ENCODE measurements at places on chromosomes 5 and 9. TPM values are rescaled to one million over a fixed set of nuclear protein-coding genes. Genes with fewer than 3 reads are reported as not detected.

Gene SIT1
- 0.56 TPM for total RNA-seq

Gene PCDHGB7
- total RNA-seq: 23.9 TPM

Gene WDR38
- total RNA-seq: not detected

Gene OBP2B
- not detected for total RNA-seq

DNA sequence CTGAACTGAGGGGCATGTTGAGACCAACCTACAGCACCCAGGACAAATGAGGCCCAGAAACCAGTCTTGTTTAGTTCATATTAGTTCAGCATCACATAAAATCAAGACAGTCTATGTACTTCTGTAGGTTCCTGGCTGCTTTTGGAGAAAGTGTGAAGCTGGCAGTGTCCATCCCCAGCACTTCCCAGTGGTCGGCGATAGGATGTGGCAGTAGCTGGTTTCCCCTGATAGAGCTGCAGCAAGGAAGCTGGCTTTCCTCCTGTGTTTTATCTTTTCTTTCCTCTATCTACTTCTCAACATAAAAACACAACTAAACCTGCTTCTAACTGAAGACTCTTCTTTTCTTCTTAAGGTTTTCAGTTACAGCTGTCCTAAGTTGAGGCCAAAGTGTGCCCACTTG, 43.0 kb upstream of the SLC46A2 start:
- no peak for DNase-seq

DNA sequence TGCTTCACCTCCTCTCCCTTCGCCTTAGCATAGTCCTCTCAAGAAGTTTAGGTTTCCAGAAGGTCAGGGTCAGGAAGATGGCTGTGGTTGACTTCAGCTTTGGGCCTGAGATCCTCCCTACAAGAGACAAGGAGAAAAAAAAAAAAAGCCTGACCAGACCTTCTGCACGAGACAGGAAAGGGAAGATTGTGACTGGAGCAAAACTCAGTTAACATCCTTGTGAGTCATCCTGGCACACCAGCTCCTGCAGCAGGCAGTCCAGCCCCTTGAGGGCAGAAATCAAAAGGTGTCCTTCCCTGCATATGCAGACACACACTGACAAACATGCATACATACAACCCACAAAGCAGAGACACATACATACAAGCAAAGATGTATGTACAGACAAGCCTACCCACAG, 18.0 kb upstream of the ENHO start:
- no peak for DNase-seq

DNA sequence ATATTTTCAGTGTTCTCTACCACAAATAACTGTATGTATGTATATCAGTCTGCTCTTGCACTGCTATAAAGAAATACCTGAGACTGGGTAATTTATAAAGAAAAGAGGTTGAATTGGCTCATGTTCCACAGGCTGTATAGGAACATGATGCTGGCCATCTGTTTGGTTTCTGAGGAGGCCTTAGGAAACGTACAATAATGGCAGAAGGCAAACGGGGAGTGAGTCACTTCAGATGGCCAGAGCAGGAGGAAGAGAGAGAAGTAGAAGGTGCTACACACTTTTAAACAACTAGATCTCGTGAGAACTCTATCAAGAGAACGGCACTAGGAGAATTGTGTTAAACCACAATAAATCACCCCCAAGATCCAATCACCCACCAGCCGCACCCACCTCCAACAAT, 121.7 kb downstream of the ADAMTS6 start:
- no peak for DNase-seq

DNA sequence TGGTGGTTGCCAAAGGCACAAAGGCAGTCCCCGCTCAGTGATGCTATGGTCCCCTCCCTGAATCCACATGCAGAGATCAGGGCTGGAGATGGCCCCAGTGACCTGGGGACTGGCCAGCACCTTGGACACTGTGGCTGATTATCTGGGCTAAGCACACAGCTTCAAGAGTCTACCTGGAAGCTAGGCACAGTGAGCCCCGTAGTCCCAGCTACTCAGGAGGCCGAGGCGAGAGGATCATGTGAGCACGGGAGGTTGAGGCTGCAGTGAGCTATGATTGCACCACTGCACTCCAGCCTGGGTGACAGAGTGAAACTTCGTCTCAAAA, 8.3 kb upstream of the SCGB3A1 start:
- no peak for DNase-seq

GRCh38 chr5:157516626-157517325, 56.8 kb downstream of the NIPAL4 start:
- no peak for DNase-seq

DNA sequence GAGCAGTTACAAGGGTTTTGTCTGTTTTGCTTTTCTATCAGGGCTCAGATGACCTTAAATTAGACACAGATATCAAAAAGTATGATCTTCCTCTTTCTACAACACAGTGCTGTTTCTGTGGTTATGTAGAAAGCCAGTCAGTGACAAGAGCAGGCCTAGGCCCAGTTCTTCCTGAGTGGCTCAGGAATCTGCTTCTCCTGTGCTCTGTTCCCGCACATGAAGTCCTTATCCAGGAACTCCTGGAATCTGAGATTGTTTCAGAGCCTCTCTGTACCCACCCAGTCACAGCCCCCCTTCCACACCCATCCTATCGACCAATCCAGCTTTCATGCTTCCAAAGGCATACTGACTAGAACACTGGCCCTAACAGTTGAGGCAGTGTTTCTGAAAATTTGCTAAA, 40.4 kb upstream of the SMU1 start:
- DNase-seq: no peak

- DNase-seq: no peak
These were observed 386.5 kb downstream of the SPATA31D1 start for GRCh38 chr9:82375041-82375440.

DNA sequence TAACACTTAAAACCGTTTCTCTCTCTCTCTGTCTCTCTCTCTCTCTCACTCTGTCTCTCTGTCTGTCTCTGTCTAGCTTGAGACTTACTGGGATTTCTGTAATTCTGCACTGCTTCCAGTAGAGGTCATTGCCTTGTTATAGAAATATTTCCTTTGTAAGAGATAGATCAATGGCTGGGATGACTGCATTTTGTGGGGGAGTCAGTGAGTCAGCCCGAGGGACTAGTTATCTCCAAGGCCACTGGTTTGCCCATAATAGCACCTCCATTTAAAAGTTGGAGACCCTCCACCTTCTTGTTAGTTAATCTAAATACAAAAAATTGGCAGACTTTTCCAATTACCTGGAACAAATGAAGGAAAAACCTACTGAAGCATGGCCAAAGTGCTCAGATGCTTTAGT, 547.2 kb downstream of the LRRC70 start:
- DNase-seq: no peak

GRCh38 chr5:33319841-33320240, 120.9 kb upstream of the TARS1 start:
- no peak for DNase-seq

DNA sequence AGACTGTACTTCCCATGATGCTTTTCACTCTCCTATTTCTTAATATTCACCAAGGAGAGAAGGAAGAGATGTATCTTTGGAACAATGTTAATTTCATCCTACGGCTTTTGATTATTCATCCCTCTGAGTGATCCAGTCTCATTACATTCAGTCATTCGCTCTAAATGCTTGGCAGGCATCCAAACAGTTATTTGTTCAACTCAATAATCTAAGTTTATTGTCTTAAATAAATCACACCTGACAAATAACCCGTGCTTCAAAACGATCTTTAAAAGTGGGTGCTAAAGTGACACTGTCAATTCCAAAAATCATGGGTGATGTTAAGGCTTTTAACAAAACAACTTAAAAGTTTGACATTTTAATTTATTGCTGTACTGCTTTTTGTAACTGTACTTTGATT, 233.1 kb downstream of the RASEF start:
- no peak for DNase-seq

DNA sequence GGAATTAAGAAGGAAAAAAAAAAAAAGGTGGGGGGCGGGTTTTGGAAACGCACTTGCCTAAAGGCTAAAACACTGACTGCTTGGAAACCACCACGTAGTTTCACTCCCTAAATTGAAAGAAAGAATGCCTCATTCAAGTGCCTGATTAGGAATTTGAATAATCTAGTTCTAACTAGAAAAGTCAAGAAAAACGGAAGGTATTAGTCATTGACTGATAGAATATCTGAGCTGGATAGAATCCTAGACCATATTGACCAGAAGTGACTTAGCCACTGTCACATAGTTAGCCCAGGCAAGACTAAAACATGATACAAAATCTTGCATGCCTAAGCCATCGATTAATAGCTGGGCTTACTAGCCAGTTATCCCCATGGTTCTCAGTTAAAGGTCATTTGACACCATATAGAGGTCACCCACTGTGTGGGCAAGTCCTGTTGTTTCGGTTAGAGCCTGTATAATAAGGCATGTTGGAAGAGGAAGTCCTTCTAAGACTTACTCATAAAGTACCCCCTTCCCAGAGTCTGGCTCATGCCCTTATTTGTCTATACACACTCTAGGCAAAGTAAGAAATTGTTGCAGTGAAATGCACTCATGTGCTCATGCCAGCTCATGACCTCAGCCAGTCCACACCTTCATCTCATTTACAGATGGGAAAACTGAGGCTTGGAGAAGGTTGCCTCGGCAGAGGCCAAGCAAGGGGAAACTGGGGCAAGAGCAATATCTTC, 40.2 kb downstream of the SH3RF2 start:
- DNase-seq: no peak
